ENCODE measurements at places on chromosomes 6 and 20. TPM values are rescaled to one million over a fixed set of nuclear protein-coding genes. Genes with fewer than 3 reads are reported as not detected.

DNA sequence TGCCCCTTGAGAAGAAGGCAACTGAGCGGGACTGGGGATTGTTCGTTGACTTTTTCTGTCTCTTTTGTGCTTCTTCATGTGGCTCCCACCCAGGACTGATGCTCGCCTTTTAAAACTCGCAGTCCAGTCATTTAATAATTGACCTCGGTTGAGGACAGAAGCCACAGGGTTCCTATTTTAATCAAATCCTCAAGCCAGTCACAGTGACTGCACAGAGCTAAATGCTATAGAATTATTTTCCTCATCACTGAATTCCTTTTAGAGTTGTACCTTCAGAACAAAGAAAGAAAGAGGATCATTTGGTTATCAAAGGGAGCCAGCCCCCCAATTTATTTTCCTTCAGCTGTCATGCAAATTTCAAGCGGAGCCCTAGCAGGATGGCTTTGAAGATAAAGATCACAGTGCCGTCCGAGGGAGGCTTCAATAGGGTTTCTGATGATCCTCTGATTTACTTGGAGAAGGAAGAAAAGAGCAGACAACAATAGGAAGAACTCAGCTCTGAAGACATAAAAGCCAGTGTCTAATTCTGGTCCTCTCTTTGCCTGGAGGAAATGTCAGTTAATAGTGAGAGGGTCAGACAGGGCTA lies 186.6 kb downstream of the DOK5 start:
- DNase-seq, result no peak

- no peak for DNase-seq
These were observed 43.4 kb downstream of the TIAM2 start for GRCh38 chr6:155038527-155038926.

DNA sequence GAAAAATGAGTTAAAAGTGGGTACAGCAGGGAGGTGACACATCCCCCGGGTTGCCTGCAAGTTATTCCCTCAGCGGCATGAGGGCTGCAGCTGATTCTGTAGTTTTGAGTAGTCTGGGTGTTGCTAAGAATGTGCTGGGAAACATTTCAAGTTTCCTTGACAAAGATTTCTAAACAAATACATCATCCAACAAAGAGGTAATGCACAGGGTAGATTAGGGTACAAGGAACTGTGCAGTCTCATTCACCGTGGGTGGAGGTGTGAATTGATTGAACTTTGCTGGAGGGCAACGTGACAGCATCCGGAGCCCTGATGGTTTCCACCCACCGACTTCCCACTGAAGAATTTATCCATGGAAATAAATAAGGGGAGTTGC lies 21.8 kb downstream of the CASS4 start:
- DNase-seq, result no peak

GRCh38 chr6:148193063-148193680 lies 149.5 kb upstream of the SASH1 start:
- no peak for DNase-seq

DNA sequence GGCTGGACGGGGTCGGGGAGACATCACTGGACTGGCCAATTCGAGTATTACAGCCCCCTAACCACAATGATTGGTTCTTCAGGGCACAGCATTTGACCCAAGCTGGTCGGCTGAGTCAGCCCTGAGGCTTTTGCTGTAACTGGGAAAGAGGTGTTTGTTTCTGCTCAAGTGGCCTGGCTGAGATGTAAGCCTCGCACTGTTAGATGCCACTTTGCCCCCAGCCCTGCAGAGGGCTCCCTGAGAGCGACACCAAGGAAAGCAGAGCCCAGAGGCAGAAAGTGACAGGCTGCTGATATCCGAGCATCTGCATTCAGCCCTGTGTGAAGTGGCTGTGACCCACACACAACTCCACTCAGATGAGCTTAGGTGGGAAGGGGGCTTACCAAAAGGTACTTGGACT lies 19.4 kb downstream of the ERGIC3 start:
- DNase-seq, result no peak

- no peak for DNase-seq
These were observed 21.2 kb upstream of the ELOVL5 start for GRCh38 chr6:53369876-53370515.

DNA sequence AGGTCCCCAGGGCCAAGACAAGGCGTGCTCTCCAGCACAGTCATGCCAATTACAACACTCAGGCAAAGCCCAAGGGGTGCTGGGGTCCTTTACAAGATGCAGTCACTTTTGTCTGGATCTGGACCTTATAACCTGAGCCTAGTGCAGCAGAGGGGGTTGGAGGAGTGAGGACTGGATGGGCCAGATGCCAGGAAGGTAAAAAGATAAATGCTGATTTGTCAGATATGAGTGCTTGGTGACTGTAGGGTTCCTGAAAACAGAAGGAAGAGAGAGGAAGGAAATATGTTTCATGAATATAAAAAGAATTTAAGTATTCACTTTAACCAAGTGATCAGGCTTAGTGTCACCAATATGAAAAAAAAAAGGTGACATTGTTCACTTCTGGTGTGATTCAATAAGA lies 43.4 kb upstream of the TFAP2A start:
- no peak for DNase-seq

DNA sequence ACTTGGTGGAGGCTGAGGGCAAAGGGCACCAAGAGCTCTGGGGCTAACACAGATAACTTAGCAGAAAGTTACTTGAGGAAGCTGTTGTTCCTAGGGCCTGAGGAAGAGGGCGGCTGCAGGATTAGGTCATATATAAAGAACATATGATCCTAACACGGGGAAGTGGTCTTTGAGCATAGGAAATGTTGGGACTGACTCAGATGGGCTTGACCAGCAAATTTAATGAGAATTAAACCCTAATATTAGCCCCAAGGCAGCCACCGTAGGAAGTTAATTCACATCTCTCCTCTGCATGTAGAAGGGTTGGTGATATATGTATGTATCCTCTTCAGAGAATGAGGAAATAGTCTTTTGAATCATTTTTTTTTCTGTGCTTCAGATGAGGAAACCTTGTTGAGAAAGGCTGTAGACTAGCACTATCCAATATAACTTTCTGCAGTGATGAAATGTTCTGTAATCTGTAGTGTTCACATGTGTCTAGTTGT lies 9.2 kb upstream of the ZBTB9 start:
- DNase-seq, result no peak

GRCh38 chr20:17726902-17727301 lies 27.1 kb downstream of the BANF2 start:
- DNase-seq, result no peak

Gene NNAT
- total RNA-seq, result not detected

Gene COL19A1
- total RNA-seq, result 0.33 TPM

Gene MCCD1
- not detected for total RNA-seq

Gene PIGT
- total RNA-seq, result 230 TPM

Gene C6orf15
- not detected for total RNA-seq

Gene CPNE5
- 0.49 TPM for total RNA-seq

Gene MMP24
- 0.08 TPM for total RNA-seq

Gene PRSS16
- 0.58 TPM for total RNA-seq

Gene CPXM1
- total RNA-seq, result 0.38 TPM
